Fibroblast of skin of left biceps (primary cell): ENCODE measurements at places on chromosomes 4 and X.

GRCh38 chr4:184860018-184860779 lies 34.4 kb upstream of the ACSL1 start:
- DNase-seq: no peak

GRCh38 chr4:56990109-56990905 lies 11.6 kb downstream of the POLR2B start:
- DNase-seq: no peak

DNA sequence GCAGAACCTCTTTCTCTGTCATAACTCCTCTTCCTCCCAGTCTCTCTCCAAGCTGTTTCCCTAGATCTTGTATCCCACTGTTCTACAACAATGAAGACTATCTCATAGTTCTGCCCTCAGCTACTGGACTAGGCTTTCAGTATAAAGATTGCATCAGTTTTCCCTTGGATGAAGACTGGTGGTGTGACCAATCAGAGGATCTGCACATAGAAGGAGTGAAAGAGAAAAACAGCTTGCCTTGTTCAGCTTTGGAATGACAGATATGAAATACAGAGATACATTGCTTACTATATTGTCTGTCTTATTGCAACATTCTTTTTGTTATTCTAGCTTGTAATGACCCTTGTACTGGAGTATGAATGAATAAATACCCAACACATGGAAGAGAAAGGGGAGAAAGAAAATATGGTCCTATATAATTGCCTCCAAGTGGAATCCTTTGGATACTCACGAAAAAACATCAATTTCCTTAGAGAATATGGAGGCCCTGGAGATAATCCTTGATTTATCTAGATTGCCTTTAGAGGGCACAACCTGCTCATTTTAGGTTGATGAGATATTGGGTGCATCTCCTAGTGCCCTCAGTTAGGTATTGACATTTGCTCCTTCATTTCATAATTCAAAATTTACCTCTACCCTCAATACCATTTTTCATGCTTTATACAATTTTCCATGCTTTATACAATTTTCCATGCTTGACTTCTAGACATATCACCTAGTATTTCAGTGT lies 395.8 kb downstream of the NAF1 start:
- DNase-seq: no peak

DNA sequence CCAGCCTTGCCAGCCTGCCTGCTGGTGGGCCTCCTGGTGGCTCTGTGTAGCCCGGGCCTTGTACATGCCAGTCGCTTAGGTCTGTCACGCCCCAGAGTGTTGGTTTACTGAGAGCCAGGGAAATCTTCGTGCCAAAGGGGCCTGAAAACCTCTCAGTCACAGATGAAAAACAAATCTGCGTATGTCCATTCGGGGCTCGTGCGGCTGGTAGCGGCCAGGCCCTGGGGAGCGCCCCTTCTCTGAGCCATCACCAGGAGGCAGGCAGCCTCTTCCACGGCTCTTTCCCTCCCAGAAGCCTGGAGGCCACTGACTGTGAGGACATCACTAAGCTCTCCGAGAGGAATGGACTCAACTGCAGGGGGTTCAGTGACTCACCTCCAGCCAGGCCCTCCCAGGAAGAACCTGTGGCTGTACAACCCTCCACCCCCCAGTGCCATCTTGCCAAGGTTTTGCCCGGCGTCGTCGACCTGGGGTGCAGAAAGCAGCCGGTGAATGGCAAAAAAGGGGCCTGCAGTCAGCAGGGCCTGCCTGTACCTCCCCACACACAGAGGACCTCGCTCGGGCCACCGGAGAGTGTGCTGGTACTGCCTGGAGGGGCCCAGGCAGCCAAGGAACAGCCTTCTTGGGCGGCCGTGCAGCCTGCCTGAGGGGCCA lies 162.2 kb downstream of the BCOR start:
- DNase-seq: no peak

DNA sequence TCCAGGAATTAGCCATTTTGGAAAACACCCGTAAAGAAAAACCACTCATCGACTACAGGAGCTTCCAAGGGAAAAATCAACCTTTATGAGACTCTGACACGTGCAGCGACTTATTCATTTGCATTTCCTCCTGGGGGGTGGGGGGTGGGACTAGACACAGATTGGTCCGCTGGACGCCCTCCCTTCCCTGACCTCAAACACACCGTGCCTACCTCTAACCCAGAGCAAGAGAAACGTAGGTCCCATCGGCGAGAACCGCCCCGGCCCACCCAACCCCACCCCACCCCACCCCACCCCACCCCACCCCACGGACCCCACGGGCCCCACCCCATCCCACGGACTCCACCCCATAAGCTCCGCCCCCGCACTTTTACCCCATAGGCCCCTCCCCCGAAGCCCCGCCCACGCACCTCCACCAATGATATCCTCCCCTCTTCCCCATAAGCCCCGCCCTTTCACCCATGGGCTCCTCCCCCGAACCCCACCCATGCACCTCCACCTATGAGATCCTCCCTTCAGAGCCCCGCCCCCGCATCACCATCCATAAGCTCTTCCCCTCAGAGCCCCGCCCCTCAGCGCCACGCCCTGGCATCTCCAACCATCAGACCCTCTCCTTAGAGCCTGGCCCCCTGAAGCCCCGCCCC lies 1.1 kb downstream of the GTPBP6 start:
- no peak for DNase-seq

DNA sequence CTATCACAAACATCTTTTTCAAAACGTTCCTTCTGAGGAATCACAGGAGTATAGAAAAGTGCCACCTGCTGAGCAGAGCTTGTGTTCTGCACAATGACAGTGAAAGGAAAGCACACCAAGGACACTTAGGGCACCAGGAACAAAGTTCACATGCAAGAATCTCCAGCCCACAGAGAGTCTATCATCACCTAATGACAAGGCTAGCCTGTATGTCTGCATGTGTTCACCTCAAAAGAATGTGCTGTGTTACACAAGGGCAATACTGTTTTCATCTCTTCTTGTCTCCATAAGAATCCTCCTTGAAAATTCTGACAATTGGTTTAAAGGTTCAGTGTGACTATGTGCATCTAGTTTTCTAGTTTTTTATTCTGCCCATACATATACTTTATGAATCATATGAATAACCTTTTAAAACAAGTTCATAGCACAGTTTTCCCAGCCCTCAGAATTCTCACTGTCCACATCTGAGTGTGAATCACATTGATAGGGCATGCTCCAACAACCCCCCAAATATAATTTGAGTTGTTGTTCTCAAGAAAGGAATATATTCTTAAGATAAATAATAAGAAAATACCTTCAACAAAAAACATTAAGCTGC lies 118.0 kb downstream of the PWWP3B start:
- no peak for DNase-seq

DNA sequence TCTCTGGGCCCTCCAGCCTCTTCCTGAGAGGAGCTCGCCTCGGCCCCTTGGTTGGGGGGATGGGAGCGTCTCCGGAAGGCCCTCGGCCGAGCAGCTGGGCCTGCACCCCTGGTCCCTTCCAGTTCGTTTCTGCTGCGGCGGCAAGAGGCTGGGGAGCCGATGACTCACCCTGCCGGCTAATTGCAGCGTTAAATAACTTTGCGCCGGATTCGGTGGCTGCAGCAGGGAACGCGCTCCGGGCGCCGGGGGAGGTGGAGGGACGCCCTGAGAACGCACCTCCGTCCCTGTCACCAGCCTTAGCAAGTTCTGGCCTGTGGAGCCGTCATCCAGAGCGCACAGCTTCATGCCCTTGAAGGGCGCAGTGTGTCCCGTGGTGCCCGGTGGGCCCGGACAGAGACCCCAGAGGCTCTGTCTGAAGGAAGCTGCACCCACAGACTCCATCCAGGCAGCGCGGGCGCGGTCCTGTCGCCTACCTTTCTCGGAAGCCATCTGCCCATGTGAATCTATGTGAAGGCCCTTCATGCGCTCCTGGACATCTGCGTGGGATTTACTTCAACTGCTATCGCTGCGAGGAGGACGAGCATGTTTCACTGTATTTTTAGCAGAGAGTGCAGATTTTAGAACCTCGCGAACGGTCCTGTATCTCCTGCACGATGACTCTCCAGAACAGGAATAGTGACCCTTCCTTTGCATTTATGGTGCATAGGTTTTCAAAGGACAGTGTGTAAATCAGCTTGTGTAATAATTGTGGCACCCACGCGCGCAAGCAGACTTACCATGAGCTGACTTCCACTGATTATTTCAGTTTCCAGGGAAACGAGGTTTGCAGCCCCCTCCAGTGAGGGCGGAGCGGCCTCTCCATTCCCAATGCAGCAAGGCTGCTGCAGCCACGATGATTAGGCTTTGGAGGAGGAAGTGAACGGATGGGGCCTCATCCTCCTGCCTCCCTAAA lies 1.7 kb upstream of the TMEM271 start:
- no peak for DNase-seq

DNA sequence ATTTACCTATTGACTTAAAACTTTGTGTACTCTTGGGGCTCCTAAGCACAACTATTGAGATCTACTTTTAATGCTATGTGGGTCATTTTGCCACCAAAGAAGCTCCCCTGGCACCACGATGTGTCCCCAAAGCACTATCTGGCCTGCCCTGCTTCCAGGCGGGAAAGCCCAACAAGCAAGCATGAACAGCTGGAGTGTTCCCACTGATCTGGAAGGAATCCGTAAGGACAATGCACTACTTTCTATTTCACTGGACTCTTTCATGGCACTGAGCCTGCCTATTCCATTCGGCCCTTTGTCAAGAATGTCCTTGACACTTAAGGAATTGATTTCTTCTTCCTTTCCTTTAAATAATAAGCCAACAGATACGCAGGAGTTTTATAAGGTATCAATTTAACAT lies 38.8 kb downstream of the GRIA3 start:
- DNase-seq: no peak

GRCh38 chr4:84985952-84986351 lies 19.5 kb upstream of the WDFY3 start:
- DNase-seq: no peak

DNA sequence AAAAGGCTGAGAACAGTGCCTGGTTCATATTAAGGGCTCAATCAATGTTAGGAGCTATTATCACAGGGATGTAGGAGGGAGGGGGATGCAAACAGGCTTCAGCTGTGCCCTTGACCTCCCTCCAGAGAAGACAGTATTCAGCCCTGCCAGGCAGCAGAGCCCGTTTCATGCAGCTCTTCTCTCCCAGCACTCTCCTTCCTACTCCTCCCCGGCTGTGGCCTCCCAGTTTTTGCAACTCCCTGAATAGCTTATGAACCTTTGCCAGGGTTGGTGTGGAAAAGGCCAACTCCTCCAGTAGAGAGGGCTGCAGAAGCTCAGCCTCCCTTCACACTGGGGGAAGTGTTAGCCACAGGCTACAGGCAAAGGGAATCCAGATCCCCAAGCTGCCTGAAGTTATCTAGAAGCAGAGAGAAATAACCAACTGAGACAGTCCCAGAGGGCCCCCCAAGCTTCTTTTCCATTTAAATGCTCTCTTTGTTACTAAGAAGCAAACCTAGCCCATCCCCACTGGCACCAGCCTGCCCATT lies 31.7 kb upstream of the APLN start:
- DNase-seq: no peak

DNA sequence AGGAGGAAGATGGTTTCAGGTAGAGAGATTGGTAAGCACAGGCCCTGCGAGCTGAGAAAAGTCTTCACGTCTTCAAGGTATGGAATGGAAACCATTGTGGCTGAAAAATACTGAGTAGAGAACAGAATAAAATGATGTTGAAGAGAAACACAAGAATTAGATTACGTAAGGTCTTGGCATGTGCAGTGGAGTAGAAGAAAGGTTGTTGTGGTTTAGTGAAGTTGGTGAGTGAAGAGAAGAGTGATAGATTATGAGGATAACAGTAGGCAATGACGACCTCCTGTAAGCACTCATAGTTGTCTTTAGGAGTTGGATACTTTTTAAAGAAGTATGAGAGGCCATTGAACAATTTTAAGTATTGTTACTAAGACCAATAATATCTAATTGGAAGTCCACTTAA lies 642.6 kb downstream of the PCDH7 start:
- no peak for DNase-seq

GRCh38 chr4:185718578-185719499 lies 93.2 kb downstream of the SORBS2 start:
- DNase-seq: no peak

GRCh38 chr4:183437452-183437851 lies 7.0 kb upstream of the CDKN2AIP start:
- no peak for DNase-seq

DNA sequence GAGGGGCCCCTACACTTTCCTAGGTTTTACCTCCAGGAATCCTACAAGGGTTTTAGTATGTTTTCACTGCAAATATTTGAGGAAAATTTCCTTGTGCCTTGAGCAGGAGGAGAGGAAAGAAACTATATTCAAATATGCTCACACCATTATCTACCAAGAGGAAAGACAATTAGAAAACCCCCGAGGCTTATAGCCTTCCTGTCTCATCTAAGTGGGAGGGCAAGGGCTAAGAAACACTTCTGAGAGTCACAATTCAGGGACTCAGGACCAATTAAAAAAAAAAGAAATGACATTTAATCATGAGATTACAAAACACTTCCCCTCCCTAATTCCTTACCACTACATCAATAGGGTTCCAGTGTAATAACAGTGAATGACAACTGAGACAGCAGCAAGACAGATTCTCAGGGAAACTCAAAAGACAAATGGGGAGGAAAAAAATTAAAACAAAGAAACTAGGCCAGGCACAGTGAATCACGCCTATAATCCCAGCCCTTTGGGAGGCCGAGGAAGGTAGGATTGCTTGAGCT lies 45.6 kb downstream of the ATRX start:
- no peak for DNase-seq

GRCh38 chr4:182923796-182924340 lies 6.7 kb upstream of the DCTD start:
- no peak for DNase-seq

DNA sequence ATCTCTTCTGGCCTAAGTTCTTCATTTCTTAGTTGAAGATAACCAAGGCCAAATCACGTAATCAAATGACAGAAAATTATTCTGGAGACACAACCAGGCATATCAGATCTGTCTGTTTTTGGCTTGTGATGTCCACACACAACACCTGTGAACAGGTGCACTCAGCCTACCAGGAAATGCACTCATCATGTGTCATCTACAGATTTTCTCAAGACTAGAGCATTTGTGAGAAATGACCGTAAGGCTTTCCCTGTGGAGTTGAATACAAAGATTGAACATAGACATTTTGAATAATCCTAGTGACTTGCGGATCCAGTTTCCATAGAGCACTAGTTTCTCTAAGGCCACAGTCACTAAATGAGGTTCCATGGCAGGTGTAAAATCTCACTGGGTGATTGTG lies 26.7 kb upstream of the CXCL8 start:
- DNase-seq: no peak

DNA sequence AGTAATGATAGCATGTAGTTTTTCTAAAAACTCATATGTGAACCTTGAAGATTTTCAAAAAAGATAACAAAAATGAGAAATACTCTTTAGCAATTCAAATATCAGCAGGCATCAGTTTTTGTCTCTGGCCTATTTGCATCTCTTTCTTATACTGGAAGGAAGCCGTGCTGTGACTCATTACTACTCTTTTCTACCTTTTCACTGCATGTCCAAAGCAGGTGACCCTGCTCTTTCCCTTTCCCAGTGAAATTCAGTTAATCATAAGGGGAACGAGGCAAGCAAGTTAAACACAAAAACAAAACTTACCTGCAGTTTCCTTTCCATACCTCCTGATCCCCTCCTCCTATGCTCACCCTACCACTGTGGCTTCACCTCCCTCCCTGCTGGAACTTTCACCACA lies 9.3 kb downstream of the SPATA4 start:
- no peak for DNase-seq

DNA sequence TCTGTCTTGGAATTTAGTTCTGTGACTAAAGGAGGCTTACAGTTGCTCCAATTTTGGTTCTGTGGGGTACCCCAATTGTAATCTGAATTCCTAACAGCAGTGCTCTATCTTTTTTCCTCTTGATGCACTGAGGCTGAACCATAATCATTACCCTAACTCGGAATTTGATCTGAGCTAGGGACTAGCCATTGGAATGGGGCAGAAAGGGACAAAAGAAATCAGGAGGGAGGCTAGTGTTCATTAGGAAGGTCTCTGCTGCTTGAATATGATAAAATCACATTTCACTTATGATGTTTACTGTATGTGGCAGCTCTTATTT lies 2.7 kb downstream of the KLF3 start:
- DNase-seq: no peak
